ENCODE measurements at places on chromosomes 12 and 14. TPM values are rescaled to one million over a fixed set of nuclear protein-coding genes. Genes with fewer than 3 reads are reported as not detected.

CLEC2A gene
- not detected for polyA plus RNA-seq

KLRC1 gene
- not detected for polyA plus RNA-seq

CLEC9A gene
- not detected for polyA plus RNA-seq

METTL3 gene
- polyA plus RNA-seq = 62.3 TPM

ASCL1 gene
- polyA plus RNA-seq = not detected

PRH2 gene
- polyA plus RNA-seq = not detected

BEGAIN gene
- 0.48 TPM for polyA plus RNA-seq

RTN1 gene
- polyA plus RNA-seq = 0.63 TPM

KCNK13 gene
- not detected for polyA plus RNA-seq

OTOGL gene
- polyA plus RNA-seq = 0.05 TPM

OASL gene
- polyA plus RNA-seq = 0.05 TPM

DENND5B gene
- 14.7 TPM for polyA plus RNA-seq

CFAP54 gene
- polyA plus RNA-seq = 1.2 TPM

GDF11 gene
- polyA plus RNA-seq = 4.2 TPM

TTC9 gene
- 0.04 TPM for polyA plus RNA-seq

CELA1 gene
- 0.79 TPM for polyA plus RNA-seq

TPH2 gene
- polyA plus RNA-seq = 0.04 TPM

RNU4-1 gene
- not detected for polyA plus RNA-seq

ADCY4 gene
- polyA plus RNA-seq = not detected

TMEM116 gene
- 11.1 TPM for polyA plus RNA-seq

CLEC4A gene
- 0.24 TPM for polyA plus RNA-seq

INHBC gene
- polyA plus RNA-seq = not detected

TMEM229B gene
- 0.07 TPM for polyA plus RNA-seq

Measured in AG04450 (cell line).